ENCODE measurements at places on chromosomes 11 and 22. TPM values are rescaled to one million over a fixed set of nuclear protein-coding genes. Genes with fewer than 3 reads are reported as not detected.

The GRM5 gene
- not detected for total RNA-seq

The OR52E8 gene
- not detected for total RNA-seq

The OR52A1 gene
- total RNA-seq: not detected

The PGM2L1 gene
- 21.5 TPM for total RNA-seq

The LARGE1 gene
- total RNA-seq: 5.0 TPM

The DCPS gene
- 17.9 TPM for total RNA-seq

The RNF26 gene
- 32.7 TPM for total RNA-seq

The OR52I1 gene
- not detected for total RNA-seq

The SESN3 gene
- 0.07 TPM for total RNA-seq

The LDHAL6A gene
- total RNA-seq: not detected

The NLRP10 gene
- not detected for total RNA-seq

The HORMAD2 gene
- total RNA-seq: not detected

The SLC5A12 gene
- not detected for total RNA-seq

The OR8G5 gene
- total RNA-seq: not detected

The VPREB1 gene
- total RNA-seq: not detected

The ZNF280B gene
- total RNA-seq: 1.2 TPM

The NTM gene
- total RNA-seq: not detected

The GAB2 gene
- 4.3 TPM for total RNA-seq

The CDC42EP1 gene
- total RNA-seq: 31.0 TPM

The CREB3L1 gene
- 3.7 TPM for total RNA-seq

The RBMXL2 gene
- total RNA-seq: not detected

The ENTHD1 gene
- not detected for total RNA-seq

The IGLL5 gene
- not detected for total RNA-seq

The FHIP1B gene
- 16.2 TPM for total RNA-seq

The MLC1 gene
- not detected for total RNA-seq

Data from A549 treated with Hydrocortisone at 1 μM for 4 hours (cell line).